ENCODE measurements at places on chromosomes 7 and 10.

- DNase-seq: no peak
Measured at GRCh38 chr10:65903620-65904019, 1022.2 kb upstream of the LRRTM3 start.

DNA sequence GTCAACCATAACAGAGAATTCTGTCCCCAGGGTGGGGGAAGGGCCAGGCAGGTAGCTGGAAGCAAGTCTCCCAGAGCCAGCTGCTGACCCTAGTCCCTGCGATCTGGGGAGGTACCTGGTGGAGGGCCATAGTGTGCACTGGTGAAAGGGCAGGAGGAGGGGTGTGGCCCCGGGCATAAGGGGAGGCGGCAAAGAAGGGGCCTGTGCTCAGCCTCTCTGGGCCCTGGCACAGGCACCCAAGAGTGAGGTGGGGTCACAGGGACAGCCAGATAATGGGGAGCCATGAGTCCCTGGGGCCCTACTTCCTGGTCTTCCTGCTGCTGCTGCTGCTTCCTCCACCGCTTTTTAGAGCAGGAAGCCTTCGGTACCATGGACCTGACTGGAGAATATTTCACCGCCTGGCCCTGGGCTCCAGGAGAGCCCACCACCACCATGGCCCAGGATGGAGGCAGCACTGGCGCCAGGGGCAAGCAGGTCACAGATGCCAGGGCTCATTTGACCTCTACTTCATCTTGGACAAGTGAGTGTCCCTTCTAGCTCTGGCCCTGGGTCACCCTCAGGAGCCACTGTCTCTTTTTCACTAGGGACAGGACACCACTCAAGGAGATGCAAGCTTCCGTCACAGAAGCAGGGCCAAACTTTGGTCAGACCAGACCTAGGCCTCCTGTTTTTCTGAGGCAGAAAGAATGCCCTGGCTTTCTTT is at the start of gene ANTXRL:
ANTXRL (plus strand) TSS at position 7 of the 703 bp plus-strand sequence; CDS start at position 273, 266 bp downstream.
- no peak for DNase-seq

DNA sequence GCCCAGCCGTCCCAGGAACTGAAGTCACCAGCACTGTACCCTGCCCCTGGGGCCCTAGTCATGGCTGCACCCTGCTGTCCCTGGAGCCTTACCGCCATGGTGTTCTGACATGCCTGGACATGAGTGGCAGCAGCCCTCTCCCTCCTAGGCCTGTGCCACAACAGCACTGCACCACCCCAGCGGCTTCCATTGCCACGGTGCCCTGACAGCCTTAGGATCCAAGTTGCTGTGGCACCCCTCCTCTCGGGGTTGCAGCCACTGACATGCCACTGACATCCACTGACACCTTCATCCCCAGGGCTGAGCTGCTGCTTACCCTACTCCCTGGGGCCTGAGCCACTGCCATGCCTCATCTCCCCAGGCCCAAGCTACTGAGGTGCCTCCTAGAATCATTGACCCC is 39.6 kb upstream of the SHH start:
- no peak for DNase-seq

GRCh38 chr7:81197266-81197665 is 278.4 kb upstream of the SEMA3C start:
- DNase-seq: no peak

GRCh38 chr10:3606309-3606708 is 178.7 kb downstream of the KLF6 start:
- DNase-seq: no peak
